ENCODE measurements at places on chromosomes 11 and 22. TPM values are rescaled to one million over a fixed set of nuclear protein-coding genes. Genes with fewer than 3 reads are reported as not detected.

- DNase-seq, result no peak
Observed at GRCh38 chr11:11866203-11866602, 24.4 kb downstream of the USP47 start.

Gene ENTHD1
- not detected for polyA plus RNA-seq

DNA sequence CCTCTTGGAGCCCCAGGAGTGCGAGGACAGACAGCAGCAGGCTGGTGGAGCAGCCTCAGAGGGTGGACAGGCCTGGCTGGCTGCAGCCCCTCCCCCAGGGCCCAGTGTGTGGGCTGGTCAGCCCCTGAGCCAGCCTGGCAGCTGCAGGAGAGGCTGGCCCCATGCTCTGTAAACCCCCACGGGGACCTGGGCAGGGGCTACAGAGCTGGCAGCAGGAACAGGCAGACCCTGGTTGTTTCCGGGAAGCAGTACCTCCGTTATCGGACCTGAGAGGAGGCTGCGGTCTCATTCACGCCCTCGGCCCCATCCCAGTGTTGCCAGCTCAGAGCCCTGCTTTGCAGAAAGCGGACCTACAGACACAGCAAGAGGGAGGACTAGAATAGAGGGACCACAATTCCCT is 38.5 kb upstream of the COMT start:
- DNase-seq, result no peak

GRCh38 chr11:128471138-128471661 is 116.2 kb downstream of the ETS1 start:
- DNase-seq, result peak; percentile 50

Gene JAML
- polyA plus RNA-seq, result 2.0 TPM

GRCh38 chr11:124195189-124195734 is 12.1 kb downstream of the OR10D3 start:
- no peak for DNase-seq

DNA sequence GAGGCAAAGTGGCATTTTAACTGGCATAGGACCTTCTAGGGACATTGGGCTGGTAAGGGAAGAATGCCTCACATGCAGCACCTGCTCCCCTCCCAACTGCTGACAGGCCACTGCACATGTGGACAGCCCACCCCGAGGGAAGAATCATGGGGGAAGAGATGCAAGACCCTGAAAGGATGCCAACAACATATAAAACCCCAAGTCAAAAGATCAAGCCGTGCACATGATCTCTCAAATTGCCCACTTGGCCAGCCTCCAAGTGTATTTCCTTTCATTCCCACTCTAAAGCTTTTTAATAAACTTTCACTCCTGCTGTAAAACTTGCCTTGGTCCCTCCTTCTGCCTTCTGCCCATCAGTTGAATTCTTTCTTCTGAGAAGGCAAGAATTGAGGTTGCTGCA is 947.8 kb upstream of the CCDC90B start:
- no peak for DNase-seq

- DNase-seq, result no peak
Observed at GRCh38 chr11:11777897-11778296, 63.9 kb upstream of the USP47 start.

DNA sequence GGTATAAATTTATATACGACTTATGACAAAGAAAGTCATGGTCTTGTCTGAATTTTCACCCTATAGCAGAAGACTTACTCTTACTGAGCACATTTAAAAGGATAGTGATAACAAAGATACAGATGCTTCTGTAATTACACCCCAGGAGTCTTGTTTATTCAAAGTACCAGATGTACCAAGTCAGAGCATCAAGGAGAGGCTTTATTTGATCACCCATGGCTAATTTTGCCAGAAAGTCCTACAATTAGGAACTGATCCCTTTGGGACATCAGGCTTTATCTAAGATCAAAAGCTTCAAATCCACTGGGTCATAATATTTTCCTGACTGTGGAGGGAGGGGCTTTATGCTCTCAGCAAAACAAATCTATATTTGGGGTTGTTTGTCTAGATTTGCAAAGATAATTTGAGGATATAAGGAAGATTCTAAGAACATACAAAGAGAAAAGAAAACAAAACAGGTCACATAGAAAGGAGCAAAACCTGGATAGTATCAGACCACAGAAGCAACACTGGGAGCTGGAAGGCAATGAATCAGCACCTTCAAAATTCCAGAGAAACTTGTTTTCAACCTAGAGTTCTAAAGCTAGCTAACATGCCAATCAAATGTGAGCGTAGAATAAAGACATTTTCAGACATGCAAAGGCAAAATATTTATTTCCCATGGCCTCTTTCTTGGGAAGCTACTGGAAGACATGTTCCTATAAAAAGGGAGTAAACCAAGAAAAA is 124.8 kb upstream of the CSNK2A3 start:
- DNase-seq, result no peak

GRCh38 chr11:117375960-117376359 is 48.3 kb downstream of the CEP164 start:
- no peak for DNase-seq

DNA sequence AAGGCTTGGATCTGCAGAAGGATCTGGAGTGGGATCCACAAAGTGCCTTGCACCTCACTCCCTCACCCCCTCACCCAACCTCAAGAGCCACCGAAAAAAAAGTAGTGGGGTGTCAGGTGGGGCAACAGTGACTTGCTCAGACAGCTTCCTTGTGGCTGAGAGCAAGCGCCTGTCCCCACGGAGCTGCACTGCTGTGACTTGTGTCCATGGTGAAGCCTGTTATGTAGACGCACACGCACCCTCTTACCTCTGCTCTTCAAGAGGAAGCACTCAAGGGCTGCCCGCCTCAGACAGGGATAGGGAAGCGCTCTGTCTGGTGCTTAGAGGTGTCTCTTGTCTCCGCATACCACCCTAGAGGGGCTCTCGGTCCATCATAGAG is 1.2 kb downstream of the DRD2 start:
- DNase-seq, result no peak

DNA sequence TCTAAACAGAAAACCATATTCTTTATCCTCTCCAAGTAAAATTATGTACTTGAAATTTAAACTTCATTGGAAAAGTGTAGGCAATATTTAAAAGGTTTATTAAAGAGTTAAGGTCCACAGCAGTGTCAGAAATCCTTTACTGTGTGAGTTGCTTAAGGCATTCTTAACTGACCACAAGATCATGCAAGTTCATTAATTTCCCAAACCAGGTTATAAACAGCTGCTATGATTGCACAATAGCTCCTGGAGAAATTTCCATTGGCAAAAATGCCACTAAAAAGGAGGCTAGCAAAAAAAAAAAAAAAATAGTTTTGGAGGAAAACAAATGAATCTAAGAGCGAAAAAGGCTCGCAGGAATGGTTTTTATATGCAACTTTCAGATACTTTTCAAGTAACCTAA is 106.2 kb downstream of the ETS1 start:
- no peak for DNase-seq
